ENCODE measurements at places on chromosomes 13 and 19.

GRCh38 chr13:25214491-25215252 is 42.6 kb upstream of the AMER2 start:
- no peak for DNase-seq

DNA sequence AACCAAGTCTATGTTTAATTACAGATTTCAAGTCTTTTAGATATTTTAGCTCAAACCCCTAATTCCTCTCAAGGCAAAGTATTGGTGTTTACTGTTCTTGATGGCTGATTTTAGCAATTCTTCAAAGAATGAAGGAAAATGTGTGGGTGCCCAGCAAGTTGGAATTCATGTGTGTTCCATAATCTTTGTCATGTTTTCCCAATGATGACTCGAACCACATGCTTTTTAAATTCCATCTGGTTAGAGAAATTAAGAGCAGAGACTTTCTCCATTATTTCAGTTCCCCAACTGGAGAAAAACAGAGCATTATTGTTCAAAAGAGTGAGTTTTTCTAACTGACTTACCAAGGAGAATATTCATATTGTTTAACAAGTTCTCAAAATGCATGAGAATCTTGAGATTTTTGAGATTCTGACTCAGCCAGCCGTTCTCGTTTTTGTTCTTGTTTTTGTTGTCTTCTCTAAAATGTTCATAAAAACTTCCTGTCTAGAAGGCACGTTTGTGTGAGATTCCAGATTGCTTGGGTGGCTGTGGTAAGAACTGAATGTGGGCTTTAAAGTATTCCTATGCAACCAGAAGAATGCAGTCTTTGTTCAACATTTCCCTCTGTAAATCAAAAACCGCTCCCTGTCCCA is 404.7 kb downstream of the IRS2 start:
- no peak for DNase-seq

GRCh38 chr19:49689133-49690078 is at the start of gene ADM5:
TSS of gene ADM5 (plus strand) at chr19:49689594. CDS start at chr19:49689838, 244 bp downstream.
- peak; percentile 61 for DNase-seq

DNA sequence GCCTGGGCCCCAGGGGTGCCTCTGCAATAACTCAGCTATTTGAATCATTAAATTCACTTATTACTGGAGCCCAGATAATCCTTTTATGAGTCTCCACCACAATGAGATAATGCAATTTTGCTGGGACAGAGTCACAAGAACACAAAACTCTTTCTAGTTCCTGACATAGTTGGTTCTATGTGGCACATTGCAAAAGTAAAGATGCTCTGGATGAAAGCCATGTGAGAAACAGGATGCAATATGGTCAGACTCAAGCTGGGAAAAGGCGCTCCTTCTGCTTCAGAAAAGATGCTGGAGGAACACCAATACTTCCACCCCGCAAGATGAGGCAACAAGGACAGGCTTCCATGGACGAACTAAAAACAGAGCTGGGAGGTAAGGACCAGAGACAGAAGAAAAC is 5.7 kb downstream of the ANKRD27 start:
- no peak for DNase-seq

DNA sequence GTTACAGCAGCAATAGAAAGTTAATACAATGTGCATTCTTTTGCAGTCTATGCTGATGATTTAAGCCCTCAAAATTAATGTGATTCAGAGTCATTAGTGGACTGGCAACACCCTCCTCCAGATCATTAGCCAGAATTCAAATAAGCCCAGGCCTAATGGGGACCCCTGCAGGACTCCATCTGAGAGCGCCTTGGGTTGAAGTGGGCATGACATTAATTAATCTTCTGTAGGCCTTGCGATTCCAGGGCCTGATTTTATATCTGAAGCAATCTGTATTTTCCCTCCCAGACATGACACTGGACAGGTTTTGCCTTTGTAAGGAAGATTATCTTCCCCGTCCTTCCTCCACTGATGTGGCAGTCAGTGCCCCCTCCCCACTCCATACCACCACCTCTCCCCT is 442.9 kb downstream of the FOXO1 start:
- no peak for DNase-seq

DNA sequence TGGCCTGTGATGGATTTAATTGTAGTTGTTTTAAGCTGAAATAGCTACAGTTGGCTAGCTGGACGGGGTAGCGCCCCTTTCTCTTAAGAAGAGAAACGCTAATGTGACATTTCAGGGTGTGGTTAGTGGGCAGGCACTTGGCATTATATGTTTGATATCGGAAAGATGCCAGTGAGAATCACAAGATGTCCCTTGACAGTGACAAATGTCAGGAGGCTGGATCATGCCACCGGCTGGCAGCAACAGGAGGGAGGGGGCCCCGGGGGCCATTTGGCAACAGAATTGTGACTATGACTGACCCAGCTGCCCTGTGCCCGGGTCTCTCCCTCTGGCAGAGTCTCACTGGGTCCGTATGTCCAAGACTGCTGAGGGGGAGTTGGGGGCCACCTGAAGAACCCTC is 4.7 kb downstream of the DCAF15 start:
- DNase-seq = no peak

- DNase-seq = no peak
Measured at GRCh38 chr13:22018076-22018835, 347.4 kb downstream of the FGF9 start.

DNA sequence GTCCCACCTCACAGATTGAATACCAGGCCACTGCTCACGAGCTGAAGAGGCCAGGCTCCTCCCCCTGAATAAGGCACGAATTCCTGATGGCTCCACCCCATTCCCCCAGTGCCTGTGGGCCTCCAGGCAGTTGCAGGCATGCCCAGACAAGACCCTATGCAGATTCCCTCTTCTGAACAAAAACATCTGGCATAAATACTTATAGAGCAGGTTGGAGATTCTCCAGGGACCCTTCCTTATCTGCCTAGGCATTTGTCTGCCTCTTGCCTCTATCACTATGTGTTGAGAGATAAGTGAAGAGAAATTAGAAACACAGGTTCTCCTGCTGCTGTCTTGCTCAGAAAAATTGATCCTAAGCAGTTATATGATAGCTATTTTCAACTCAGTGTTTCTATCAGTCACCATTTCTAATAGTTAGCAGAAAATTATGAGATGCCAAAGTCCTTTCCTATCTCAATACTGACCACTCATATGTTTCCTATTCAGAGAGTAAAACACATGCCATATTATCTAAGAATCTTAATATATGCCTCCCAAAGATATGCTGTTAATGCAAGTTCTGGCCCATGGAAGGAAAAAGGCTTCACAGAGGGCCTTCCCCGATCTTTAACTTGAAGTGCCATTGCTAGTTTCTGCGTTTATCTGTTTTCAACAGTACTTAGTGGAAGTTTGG is 364.0 kb downstream of the KCTD12 start:
- no peak for DNase-seq
